Right ventricle myocardium inferior (tissue), 1 donor: ENCODE measurements at places on chromosomes 5 and 9. TPM values are rescaled to one million over a fixed set of nuclear protein-coding genes. Genes with fewer than 3 reads are reported as not detected.

The PAPPA gene
- total RNA-seq, result 1.1 TPM

The JMY gene
- total RNA-seq, result 9.0 TPM

The ADAM19 gene
- 11.3 TPM for total RNA-seq

The TMEM38B gene
- 57.2 TPM for total RNA-seq

The AMBP gene
- not detected for total RNA-seq

The NMUR2 gene
- total RNA-seq, result 0.14 TPM

The LECT2 gene
- total RNA-seq, result not detected

The PCSK1 gene
- total RNA-seq, result 0.05 TPM

The LCN12 gene
- total RNA-seq, result 2.9 TPM

The FOXD4L4 gene
- not detected for total RNA-seq

The SMARCA2 gene
- 98.4 TPM for total RNA-seq

The ABLIM3 gene
- total RNA-seq, result 134 TPM

The SLC6A7 gene
- not detected for total RNA-seq
